Lung (tissue), 17 donors: ENCODE measurements at places on chromosomes 5 and 9. TPM values are rescaled to one million over a fixed set of nuclear protein-coding genes. Genes with fewer than 3 reads are reported as not detected.

NMUR2 gene
- 0.28 TPM for total RNA-seq

GRCh38 chr5:40676613-40677343 lies 2.9 kb upstream of the PTGER4 start:
- H3K27me3 ChIP-seq: peaks cover 10% of the 10 kb centered on the region
- H3K4me3 ChIP-seq: no peak overlapping the region
- no peaks in the 10 kb centered on the region for H3K36me3 ChIP-seq
- DNase-seq: no peak
- H3K27ac ChIP-seq: peak overlapping the region; percentile 28

DNA sequence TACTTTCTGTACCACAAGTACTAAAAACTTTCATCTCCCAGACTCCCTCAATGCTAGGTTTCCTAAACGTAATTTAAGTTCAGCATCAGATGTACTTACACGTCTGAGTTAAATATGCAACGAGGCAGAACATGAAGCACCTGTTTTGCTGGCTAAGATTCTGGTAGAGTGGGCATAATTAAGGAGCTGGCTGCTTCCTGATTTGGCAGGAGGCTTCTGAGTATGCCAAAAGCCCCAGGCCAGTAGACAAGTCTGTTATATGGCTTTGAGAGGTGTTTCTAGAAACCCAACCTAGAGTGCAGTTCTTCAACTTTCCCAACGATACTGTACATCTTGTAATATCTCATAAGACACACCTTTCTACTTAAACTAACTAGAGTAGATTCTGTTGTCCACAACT lies 13.6 kb downstream of the TICAM2 start:
- DNase-seq: no peak
- H3K27ac ChIP-seq: no peak overlapping the region
- no peak overlapping the region for H3K4me3 ChIP-seq
- no peaks in the 10 kb centered on the region for H3K36me3 ChIP-seq
- H3K27me3 ChIP-seq: no peaks in the 10 kb centered on the region
- peaks cover 2% of the 10 kb centered on the region for H3K4me1 ChIP-seq

DNA sequence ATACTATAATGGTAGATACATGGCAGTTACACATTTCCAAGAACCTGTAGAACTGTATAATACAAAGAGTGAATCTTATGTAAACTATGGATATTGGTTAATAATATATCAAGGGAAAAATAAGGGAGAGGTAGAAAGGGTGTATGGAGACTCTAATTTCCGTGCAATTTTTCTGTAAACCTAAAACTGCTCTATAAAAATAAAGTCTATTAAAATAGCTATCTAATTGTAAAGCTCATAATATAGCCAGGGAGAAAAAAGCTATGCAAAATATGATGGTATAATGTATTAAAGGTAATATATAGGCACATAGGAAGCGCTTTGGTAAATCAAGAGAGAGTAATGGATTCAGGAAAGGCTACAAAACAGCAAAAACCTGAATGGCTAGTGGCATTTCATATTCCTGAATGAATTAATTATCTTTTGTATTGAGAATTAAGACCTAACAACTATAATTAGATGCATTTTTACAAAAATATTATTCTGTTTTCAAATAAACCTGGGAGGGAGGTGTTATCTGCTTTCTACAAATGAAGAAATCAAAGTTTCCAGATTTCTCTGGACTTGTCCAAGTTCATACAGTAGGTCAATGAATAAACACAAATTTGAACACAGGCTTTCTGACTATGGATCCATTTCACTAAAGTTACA lies 22.8 kb downstream of the ANXA1 start:
- no peak overlapping the region for H3K4me3 ChIP-seq
- no peaks in the 10 kb centered on the region for H3K27me3 ChIP-seq
- no peaks in the 10 kb centered on the region for H3K4me1 ChIP-seq
- H3K27ac ChIP-seq: no peak overlapping the region
- no peak for DNase-seq

- H3K27me3 ChIP-seq: no peaks in the 10 kb centered on the region
- H3K27ac ChIP-seq: no peak overlapping the region
- no peak for DNase-seq
These were observed 219.5 kb downstream of the PCSK5 start for GRCh38 chr9:76109953-76110352.
